ENCODE measurements at places on chromosomes 1 and 21. TPM values are rescaled to one million over a fixed set of nuclear protein-coding genes. Genes with fewer than 3 reads are reported as not detected.

Gene GPR89A
- total RNA-seq: 36.6 TPM

Gene CAMK1G
- not detected for total RNA-seq

Gene BRWD1
- total RNA-seq: 62.9 TPM

Gene ALPL
- not detected for total RNA-seq

Gene APP
- 18.8 TPM for total RNA-seq

Gene RAVER2
- total RNA-seq: 7.7 TPM

Gene GSTM5
- total RNA-seq: not detected

Gene BTG2
- total RNA-seq: 99.8 TPM

Gene CATSPERE
- total RNA-seq: 1.6 TPM

Gene ADAR
- 325 TPM for total RNA-seq

Gene ASAP3
- 0.50 TPM for total RNA-seq

Gene UBXN11
- total RNA-seq: 64.1 TPM

Gene NR1I3
- not detected for total RNA-seq

Gene PLA2G2F
- not detected for total RNA-seq

DNA sequence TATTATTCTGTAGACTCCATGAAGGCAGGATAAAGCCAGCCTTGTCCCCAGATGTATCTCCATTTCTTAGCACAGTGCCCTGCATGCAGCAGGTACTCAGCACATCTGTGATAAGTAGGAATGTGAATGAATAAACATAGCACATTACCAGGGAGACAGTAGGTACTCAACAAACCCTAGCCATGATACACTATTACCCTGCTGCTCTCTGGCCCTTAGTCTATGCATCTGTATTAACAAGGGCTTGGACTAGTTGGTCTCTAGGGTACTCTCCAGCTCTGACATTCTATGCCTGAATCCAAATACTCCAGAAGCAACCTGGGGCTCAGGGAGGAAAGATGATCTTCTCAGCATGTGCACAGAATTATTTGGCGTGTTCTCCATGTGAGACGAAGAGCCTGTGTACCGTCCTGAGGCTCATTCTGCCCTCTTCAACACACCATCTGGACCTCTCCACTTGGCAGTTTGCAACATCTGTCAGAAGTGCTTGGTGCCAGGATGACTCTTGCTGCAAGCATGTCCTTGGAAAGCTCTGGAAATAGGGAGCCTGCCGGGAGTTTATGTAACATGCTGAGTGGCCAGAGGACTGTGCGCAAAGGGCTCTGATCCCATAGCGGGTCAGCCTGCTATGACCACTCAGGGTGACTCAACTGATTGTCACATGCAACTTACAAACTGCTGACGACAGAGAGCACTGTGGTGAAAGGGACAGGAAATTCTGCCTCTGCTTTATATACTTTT, 228.2 kb upstream of the USP24 start:
- DNase-seq: no peak

- no peak for DNase-seq
Measured at GRCh38 chr1:91400133-91400725, 4.4 kb downstream of the HFM1 start.

GRCh38 chr1:1173793-1174415, at the start of gene TTLL10:
Gene TTLL10, plus strand, starts transcription at chr1:1173880. Its CDS starts 5,336 bp downstream, at chr1:1179216.
- peak; percentile 73 for DNase-seq

DNA sequence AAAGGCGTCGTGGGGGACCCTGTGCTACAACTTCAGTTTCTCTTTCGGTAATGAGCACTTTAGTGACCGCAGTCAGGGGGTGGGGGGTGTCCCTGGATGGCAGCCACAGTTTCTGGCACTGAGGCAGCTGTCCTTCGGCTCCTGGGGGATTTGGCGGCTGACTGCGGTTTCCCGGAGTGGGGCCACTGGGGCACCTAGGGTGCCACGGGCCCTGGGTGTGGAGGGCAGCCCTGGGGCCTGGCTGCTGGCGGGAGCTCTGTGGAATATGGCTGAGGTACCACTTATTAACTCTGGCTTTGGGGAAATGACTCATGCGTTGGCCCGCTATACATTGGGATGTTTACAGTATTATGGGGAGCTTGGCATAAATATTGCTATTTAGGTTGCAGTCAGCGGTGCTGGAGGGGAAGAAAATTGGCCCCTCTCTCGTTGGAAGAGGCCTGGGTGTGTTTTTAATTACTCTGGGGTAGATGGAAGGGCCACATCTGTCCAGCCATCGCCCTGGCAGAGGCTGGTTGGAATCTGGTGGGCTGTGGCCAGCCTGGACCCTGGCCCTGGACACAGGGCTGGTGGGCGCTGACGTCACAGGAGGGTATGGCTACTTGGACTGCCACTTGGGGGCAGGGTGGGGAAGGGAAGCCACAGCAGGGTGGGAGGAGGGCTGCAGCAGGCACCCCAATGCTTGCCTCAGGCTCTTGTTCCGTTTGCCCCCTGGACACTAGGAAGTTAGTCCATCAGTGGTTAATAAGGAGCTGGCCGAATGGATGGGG, 2.0 kb downstream of the EPHB2 start:
- DNase-seq: no peak

DNA sequence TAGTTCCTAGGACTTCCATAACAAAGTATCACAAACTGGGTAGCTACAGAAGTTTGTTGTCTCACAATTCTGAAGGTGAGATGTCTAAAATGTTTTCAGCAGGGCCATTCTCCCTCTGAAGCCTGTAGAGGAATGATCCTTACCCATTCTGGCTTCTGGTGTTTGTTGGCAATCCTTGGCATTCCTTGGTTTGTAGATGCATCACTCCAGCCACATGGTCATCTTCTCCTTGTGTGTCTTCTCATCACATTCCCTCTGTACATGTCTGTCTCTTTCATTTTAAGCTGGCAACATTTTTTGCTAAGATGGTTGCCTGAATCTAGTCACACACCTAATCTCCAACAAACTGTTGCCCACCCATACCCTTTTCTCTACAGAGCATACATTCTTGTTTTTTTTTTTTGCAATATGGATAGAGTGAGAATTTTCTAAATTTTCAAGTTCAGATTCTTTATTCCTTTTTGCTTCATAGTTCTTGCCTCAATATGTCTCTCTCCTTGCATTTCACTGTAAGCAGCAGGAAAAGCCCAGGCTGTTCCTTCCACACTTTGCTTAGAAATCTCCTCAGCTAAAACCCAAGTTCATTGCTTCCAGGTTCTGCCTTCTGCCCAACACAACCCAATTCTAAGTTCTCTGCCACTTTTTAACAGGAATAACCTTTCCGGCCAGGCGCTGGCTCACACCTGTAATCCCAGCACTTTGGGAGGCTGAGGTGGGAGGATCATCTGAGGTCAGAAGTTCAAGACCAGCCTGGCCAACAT, 18.3 kb downstream of the ZBED6 start:
- no peak for DNase-seq

DNA sequence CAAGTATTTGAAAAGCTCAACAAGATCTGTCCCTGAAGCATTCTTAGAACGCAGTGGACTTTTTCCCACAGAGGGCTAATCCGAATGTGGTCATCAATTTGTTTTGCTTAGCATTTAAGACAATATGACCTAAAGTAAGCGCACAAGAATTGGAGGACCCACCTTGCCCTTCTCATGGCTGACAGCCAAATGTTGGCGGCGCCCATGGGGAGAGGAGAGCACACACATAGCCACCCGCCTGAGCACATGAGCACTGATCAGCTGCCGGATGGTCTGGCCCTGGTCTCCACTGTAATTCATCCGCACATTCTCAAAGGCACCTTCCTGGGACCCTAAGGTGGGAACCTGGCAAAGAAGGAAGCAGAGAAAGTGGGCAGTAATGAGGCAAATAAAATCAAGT, 52.4 kb downstream of the UBR4 start:
- no peak for DNase-seq

DNA sequence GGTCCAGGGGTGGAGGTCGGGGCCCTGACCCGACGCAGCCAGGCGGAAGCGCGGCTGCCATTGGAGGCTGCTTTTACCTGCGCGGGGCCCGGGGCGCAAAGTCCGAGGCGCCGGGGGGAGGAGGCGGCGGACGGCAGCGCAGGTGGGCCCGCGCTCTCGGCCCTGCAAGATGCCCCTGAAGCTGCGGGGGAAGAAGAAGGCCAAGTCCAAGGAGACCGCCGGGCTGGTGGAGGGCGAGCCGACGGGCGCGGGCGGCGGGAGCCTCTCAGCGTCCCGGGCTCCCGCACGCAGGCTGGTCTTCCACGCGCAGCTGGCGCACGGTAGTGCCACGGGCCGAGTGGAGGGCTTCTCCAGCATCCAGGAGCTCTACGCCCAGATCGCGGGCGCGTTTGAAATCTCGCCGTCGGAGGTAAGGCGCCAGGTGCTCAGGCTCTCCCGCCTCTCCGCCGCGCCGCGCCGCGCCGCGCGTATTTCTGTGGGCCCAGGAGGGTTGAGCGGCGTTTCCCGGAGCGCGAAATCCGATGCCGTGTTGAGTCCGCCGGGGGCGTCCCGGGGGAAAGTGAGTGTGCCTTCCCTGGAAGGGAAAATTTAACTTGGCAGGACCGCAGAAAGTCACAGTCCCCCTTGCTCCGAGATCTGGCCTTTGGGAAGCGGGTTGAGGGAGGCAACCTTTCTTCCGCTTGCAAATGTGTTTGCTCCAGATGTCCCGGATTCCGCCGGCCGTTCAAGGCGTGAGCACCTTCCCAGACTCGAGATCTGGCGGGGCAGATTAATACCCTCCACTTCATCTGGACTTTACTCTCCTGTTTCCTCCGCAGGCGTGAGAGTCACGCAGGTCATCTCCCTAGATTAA, at the start of gene GIPC2:
Gene GIPC2, plus strand, starts transcription at position 41 of the 853 bp plus-strand sequence. Its CDS starts 129 bp downstream, at position 170.
- DNase-seq: peak; percentile 56

GRCh38 chr1:5945445-5945844, 46.8 kb downstream of the NPHP4 start:
- no peak for DNase-seq

DNA sequence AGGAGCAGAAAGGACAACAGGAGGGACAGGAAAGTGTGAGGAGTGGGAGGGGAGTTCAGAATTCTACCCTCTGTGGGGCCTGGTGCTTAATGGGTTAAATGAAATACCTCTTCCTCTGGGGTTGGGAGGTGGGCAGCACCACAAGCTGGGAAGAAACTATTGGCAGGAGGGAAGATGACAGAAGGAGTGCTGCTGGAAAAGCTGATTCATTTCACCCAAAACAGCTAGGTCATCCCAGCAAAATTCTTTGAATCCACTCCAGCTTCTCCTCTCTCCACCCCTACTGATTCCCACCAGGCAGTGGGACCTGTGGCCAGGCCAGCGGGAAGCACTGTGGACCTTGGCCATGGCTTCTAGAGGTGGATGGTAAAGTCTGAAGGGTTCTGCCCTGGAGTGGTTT, 12.8 kb downstream of the BCAN start:
- no peak for DNase-seq

GRCh38 chr1:151542710-151543129, 2.6 kb downstream of the TUFT1 start:
- DNase-seq: no peak

- DNase-seq: peak; percentile 52
Measured at GRCh38 chr1:145918992-145919939, 749 bp upstream of the PEX11B start.

- no peak for DNase-seq
Measured at GRCh38 chr1:163090321-163090945, 21.3 kb downstream of the RGS4 start.

DNA sequence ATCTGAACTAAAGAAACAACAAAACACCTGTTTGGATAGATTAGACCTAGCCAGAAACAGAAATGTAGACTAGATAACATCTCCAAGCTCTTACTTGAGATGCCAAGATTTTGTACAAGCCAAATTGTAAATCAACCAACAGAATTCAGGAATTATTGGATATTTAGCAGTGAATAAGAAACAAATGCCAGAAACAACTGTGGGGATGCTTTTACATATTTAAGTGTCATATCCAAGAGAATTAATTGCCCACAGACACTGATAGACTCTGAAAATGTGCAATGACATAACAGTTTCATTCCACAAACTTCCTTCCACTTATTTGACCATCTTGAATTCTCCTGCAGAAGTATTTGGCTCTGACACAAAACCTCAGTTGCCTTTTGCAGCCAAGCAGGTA, 92.3 kb downstream of the SGIP1 start:
- DNase-seq: no peak

DNA sequence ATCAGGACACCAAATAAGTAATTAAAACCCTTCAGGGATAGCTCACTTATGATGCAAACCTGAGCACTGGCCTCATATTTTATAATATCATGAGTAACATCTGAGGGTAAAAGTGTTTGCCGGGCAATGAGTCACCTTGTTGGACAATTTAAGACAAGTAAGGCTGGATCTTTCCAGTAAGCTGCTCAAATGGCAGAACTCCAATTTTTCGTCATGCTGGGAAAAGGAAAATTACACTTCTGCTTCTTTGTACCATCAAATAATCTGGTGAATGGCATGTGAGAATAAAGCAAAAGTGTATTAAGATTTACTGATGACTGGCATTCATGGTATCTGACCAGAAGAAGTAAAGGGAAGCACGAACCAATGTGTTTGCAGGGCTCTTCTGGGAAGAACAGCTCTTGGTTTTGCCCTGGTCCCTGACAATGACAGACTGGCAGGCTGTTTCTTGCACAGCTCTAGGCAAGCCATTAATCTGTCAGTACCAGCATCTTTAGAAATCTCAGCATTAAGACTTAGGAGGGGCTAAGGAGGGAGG, 392.2 kb downstream of the VAV3 start:
- DNase-seq: no peak

GRCh38 chr1:221045842-221046831, 166.9 kb downstream of the HLX start:
- DNase-seq: no peak

- peak; percentile 86 for DNase-seq
Measured at GRCh38 chr1:109790735-109791494, 27.2 kb upstream of the EPS8L3 start.

- peak; percentile 42 for DNase-seq
Measured at GRCh38 chr1:155910621-155911121, 478 bp downstream of the RIT1 start.

DNA sequence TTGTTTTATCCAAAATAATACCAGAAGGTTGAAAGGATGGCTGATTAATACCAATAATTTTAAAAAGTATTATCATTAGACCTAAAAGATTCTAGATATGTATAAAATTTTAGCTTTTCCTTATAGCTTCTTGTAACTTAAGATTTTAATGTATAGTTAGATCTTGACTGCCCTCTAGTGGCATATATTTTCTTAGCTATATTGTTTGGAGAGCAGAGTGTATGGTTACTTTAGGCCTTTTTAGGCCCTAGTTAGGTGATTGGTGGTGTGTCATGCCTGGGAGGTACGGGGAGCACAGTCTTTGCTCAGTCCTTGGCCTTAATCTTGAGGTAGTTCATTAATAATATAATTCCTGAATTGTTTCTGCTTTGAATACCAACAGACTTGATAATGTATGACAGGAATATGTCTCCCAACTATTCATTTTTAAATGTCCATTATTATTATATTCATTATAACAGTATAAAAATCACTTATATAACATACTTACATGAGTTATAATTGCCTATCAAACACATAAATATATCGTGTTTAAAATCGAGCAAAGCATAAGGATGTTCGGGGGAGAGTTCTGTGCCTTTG, 328.4 kb downstream of the ZP4 start:
- DNase-seq: no peak

- no peak for DNase-seq
Measured at GRCh38 chr1:54245501-54245900, 45.5 kb downstream of the MRPL37 start.

- no peak for DNase-seq
Measured at GRCh38 chr1:41609166-41609883, 124.8 kb upstream of the EDN2 start.

All from activated naive CD8-positive, alpha-beta T cell treated with anti-CD3 and anti-CD28 coated beads, Interleukin-2, amount 10 ng/mL, durations not matched to agents 7 days and 5 days (primary cell).